Fibroblast of skin of back (primary cell): ENCODE measurements at places on chromosomes 2 and 18.
A peak's percentile ranks its signal among the peaks of the same experiment; 100 is the strongest.

DNA sequence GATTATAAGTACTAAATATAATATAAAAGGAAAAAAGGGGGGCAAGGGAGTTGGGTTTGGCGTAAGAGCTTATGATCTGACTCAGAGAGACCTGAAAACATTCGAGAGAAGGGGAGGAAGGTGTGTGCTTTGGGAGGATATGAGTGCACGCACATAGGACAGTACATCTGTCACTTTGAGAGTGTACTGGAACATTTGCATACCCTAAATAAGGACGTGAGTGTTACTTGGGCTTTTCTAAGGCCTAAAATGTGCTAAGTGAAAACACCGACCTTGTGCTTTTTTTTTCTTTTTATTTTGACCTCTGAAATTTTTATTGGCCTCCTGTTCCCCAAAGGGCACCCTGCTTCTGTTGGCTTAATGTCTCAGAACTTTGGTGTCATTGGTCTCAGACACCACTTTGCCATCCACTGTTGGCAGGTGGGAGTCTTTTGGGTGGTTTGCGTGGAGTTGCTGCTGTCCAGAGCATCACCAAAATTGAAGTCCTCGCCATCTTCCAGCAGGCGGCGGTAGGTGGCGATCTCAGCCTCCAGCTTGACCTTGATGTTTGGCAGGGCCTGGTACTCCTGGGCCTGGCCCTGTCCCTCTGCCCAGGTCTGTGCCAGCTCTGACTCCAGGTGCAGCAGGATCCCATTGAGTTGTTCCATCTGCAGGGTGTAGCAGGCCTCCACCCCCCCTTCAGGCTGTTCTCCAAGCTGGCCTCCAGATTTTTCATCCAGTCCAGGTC, 57.7 kb downstream of the CD28 start:
- DNase-seq: no peak

DNA sequence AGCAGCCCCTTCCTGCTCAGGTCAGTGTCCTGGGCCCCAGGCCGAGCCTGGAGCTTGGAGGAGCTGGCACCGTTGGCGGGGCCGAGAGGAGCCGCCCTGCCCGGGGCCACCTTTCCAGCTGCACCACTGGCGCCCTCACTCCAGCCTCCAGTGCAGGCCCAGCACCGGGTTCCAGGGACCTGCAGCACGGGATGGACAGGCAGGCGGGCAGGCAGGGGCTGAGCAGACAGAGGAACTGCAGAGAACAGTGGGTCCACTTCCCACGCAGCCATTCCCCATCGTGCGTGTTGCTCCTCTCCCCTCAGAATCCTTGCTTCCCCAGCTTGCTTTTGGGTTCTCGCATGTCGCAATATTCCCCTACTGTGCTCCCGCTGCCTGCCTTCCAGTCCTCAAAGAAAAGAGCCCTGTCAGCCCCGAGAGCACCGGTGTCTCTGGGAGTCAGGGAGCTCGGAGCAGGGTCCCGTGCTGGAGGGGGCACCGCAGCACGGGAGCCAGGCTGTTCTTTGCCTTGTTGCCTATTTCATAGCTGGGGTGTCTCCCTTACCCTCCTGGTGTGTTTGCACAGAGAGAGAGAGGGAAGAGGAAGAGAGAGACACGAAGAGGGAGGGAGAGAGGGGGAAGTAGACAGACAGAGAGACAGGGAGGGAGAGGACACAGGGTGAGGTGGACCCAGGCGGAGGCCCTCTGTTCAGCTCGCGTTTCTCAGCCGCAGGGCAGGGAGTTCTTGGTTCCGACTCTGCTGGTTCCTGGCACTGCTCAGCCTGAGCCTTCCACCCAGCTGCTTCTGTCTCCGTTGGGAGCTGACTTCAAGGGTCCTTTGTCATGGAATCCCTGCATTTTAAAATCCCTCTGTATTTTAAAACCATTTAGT, 126.0 kb downstream of the MBP start:
- DNase-seq: no peak

GRCh38 chr2:199977984-199978415, 22.6 kb downstream of the MAIP1 start:
- peak; percentile 59 for DNase-seq

DNA sequence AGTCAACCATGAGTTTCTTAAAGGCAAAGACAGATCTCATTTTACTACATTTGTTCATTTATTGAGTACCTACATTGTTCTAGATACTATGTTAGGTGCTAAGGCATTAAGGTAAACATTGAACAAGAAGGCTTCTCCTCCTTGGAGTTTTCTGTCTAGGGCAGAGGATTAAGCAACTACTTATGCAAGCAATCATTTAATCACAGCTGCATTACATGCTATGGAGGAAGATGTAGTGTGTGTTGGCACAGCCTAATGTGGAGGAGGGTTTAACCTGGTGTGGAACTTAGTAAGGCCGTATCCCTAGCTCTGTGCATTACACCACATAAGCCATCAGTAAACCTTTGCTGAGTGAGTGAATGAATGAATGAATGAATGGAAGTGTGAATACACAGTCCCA, 106.5 kb upstream of the MAP3K20 start:
- no peak for DNase-seq

DNA sequence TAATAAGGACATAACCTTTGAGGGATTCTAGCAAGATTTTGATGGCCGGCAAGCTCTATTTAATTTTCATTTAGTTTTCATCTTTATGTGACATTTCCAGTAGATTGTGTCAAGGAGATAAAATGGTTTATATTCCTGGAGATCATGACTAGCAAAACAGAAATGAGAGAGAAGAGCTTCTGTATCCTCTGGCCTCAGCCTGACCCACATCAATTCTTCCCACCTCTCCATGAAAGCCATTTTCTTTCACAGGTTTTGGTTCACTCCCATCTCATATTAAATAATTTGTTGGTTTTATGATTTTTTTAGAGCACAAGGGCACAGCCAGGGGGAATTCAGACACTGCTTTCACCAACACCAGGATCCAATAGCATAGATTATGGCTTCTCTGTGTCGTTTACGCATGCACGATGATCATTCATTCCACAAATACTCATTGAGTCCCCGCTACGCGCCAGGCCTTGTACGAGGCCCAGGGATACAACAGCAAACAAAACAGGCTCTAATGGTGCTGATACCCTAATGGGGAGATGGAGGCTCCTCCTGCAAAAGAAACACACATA, 85.9 kb downstream of the SH3BP4 start:
- no peak for DNase-seq

- DNase-seq: no peak
These were observed 55.9 kb upstream of the HPCAL1 start for GRCh38 chr2:10246831-10247230.

- no peak for DNase-seq
These were observed 66.0 kb downstream of the ST3GAL5 start for GRCh38 chr2:85822766-85823165.

DNA sequence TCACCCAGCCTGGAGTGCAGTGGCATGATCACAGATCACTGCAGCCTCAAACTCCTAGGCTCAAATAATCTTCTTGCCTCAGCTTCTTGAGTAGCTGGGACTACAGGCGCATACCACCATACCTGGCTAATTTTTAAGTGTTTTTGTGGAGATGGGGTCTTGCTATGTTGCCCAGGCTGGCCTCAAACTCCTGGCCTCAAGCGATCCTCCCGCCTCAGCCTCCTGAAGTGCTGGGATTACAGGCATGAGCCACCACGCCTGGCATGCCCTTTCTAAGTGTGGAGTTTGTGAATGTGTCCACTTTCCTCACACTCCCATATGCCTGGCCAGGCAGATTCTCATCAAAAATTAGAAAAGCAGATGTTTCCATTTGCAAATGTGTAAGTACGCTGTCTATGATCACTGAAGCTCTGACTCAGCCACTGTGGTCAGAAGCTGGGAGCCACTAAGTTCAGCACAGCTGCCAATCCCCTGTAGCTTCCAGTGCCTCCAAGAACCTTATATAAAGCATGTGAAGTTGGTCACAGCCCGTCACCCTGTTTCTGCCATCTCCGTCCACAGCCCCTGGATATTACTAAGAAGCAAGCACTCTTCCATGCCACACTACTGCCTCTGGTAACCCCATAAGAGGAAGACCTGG, 155.4 kb downstream of the FAM210A start:
- no peak for DNase-seq

GRCh38 chr2:172256886-172257285, 154.2 kb upstream of the DLX2 start:
- peak; percentile 44 for DNase-seq

GRCh38 chr2:74525717-74526648, at the start of gene DQX1:
TSS of gene DQX1 (minus strand) at chr2:74526231. CDS start at chr2:74525729, 502 bp downstream.
- DNase-seq: peak; percentile 39

GRCh38 chr2:151237422-151238025, 24.1 kb downstream of the RBM43 start:
- DNase-seq: peak; percentile 12

DNA sequence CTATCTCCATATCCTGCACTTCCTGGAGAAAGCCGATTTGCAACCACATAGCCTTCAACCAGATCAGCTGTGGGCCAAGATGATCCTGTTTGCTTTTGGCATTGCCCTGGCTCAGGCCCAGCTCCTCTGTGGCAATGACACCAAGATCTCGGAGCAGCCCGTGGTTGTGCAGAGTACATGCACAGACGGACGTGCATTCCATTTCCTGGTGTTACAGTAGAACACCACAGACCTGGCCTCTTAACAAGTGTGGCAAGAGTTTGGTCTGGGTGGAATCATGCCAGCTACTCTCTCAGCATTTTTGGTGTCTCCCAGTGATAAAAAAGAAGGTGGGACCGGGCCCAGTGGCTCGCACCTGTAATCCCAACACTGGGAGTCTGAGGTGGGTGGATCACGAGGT, 20.0 kb downstream of the MALT1 start:
- no peak for DNase-seq

DNA sequence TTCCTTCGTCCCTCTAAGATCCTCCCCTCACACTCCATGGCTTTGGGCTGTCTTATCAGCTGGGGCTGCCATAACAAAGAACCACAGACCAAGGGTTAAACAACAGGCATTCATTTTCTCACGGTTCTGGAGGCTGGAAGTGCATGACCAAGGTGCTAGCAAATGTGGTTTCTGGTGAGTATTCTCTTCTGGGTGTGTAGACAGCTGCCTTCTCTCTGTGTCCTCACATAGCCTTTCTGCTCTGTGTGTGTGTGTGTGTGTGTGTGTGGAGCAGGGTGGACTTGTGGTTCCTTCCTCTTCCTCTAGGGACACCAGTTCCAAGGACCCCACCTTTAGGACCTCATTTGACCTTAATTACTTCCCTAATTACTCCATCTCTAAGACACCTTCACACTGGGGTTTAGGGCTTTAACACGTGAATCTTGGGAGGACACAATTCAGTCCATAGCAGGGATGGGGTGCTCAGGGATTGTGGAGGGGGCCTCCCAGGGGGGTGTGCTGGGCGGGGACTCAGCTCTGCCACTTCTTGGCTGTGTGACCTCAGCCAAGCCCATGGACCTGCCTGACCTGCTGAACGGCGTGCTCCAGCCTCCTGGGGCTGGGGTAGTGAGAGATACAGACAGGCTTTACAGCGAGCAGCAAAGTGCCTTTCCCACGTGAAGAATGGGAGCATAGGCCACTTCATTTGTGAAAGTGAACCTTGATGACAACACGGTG, 38.0 kb downstream of the ACKR3 start:
- peak; percentile 66 for DNase-seq

DNA sequence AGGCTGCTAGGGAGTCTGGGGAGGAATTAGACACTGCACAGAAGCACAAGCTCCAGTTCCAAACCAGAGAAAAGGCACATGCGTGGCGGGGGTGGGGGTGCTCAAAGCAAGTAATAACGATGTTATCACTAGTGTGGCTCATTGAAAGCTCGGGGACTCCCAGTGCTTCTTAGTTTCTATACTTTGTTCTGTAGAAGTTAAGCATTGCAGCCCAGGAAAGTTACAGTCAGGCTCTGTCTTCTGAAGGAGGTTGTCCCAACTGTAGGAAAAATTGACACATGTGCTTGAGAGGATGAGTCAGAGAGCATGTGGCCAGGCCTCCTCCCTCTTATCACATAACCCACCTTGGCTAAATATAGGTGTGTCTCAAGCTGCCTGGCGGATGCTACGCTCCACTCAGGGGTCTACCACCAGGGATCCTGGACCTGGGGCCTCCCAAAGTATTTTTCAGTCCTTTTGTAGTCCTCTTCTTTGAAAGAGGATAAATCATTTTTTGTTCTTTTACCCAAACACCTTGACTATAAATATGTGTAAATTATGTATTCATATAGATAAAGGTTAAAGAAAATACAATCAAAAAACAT, 3.8 kb downstream of the GALNT5 start:
- peak; percentile 36 for DNase-seq

GRCh38 chr2:32958821-32959220, 12.1 kb downstream of the LTBP1 start:
- DNase-seq: no peak

DNA sequence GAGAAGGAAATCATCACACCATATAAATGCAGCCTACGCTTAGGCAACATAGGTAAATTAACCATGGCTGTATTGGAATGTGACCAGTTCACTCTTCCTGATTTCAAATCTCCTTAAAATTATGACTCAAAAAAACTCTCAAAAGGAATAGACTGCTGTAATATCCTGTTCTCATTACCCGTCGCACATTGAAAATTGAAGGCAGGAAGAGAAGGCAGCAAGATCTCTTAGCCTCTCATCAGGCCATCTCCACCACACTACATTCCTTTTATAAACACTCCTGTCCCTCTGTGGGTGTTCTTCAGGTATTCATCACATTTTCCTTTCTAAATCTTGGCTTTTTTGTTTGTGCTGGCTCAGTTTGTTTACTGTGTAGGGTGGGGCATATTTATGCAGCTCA, 83.2 kb downstream of the PPP1R1C start:
- no peak for DNase-seq

GRCh38 chr2:127636248-127637235, 9.4 kb upstream of the GPR17 start:
- DNase-seq: no peak

DNA sequence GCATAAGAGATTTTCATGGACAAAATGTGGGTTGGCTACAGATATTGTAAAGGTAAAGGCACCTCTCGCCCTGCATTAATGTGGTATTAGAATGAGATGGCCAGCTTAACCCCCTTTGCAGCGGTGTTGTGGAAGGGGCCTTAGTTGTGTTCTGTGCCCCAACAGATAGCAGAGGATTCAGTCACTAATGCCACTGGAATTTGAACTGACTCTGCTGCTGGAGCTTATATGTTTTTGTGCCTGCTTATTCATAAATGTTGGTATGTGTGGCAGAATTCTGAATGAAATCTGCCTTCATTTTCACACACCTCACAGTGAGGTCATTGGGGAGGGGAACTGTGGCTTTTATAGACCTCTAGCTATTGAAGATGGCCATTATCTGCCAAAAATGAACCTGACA, 90.7 kb upstream of the ITGA6 start:
- peak; percentile 73 for DNase-seq
